Stimulated activated CD8-positive, alpha-beta memory T cell treated with anti-CD3 and anti-CD28 coated beads, Interleukin-2, amount 100 ng/mL, for 1 hour (primary cell): ENCODE measurements at places on chromosomes 7 and 10.

DNA sequence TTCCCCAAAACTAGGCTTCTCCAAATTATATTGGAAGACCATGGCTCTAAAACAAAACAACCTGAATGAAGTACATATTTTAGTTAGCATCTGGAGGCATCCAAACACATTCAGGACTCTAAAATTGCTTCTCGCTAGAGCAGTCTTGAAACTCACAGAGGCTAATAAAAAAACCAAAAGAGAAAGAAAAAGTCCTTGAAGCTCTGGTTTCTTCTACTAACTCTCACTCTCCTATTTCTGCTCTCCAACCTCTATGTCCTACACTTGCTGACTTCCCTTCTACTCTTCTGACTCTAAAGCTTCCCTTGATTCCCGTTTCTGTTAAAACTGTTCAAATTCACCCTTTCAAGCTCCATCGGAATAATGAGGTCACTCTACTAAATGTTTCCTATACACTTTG, 370.7 kb upstream of the HPS1 start:
- DNase-seq: no peak

- no peak for DNase-seq
Measured at GRCh38 chr10:60114765-60115586, 208.6 kb upstream of the CCDC6 start.

DNA sequence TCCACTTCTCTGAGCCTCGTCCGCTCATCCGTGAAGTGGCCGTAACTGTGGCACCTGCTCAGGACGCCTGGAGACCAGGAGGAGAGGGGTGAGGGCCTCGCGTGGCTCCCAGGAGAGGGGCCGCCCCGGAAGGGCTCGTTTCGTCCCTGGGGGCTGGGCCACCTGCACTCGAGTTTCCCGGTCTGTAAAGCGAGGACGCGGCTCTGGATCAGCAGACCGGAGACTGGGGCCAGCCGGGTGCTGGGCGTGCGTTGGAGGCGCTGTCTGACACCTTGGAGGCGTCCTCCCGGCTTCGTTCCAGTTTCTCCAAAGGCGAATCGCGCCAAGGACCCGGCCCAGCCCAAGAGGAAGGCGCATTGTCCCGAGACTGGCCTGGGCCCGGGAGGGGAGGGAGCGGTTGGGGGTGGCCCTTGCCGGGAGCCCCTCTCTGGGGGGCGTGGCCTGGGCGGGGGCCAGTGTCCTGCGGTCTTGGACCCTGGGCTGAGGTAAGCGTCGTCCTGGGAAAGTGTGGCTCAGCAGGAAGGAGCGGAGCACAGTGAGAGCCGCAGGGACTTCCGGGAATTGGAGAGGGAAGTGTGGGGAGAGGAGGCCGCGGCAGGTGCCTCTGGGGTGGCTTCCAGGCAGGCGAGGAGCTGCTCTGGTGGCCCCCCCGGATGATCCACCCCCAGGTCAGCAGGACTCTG, 89.6 kb downstream of the FOXL3 start:
- no peak for DNase-seq

- DNase-seq: no peak
Measured at GRCh38 chr7:49425277-49425818, 348.1 kb upstream of the VWC2 start.

- DNase-seq: no peak
Measured at GRCh38 chr10:89926736-89927135, 225.3 kb downstream of the KIF20B start.

DNA sequence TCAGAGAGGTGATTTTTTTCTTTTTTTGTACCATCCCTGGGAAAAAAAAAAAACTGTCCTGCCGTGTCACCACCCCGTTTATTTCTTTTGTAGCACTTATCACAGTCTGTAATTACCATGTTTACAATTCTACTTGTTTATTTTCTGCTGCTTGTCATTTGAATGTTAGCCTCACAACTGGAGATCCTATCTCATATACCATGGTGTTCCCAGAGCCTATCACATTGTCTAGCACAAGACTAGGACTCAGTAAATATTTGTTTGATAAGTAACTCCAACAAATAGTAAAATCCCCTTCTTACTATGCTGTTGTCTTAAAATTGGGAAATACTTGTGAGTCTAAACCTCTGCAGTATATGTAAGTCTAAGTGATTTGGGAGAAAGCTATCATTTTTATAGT, 36.0 kb downstream of the MKLN1 start:
- no peak for DNase-seq

- no peak for DNase-seq
Measured at GRCh38 chr10:85319826-85320225, 991.4 kb downstream of the CCSER2 start.

DNA sequence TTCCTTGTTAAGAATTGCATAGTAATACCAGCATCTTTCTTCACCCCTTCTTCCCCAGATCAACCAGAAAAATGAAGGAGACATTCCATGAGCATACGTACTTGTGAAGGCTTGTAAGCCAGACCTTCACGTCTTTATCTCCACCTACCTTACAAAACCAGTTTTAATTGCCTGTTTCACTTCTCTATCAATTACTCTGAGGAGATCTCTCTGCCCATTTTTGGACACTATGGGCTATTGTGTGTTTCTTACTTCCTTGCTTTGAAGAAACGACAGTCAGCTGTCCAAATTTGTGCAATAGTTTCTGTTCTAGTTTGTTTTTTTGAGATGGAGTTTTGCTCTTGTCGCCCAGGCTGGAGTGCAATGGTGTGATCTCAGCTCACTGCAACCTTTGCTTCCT, 349.7 kb upstream of the MBL2 start:
- DNase-seq: no peak
